ENCODE measurements at places on chromosomes 16 and 17. TPM values are rescaled to one million over a fixed set of nuclear protein-coding genes. Genes with fewer than 3 reads are reported as not detected.

The FSCN2 gene
- total RNA-seq: 7.0 TPM

The IL17C gene
- not detected for total RNA-seq

The ALOX12B gene
- total RNA-seq: not detected

The PLXDC1 gene
- 6.5 TPM for total RNA-seq

The TNP2 gene
- total RNA-seq: not detected

The CACNB1 gene
- total RNA-seq: 2.3 TPM

The MT1M gene
- 9.6 TPM for total RNA-seq

The KRT24 gene
- not detected for total RNA-seq

The ABCA10 gene
- 30.7 TPM for total RNA-seq

The ETV4 gene
- total RNA-seq: 28.7 TPM

The IRX3 gene
- total RNA-seq: 2.6 TPM

The CD300H gene
- total RNA-seq: not detected

The SUMO2 gene
- 25.2 TPM for total RNA-seq

The CEMP1 gene
- 1.3 TPM for total RNA-seq

The GAS7 gene
- 20.1 TPM for total RNA-seq

The AXIN2 gene
- total RNA-seq: 16.2 TPM

The CA7 gene
- not detected for total RNA-seq

The AMDHD2 gene
- 33.6 TPM for total RNA-seq

The ACSM2A gene
- not detected for total RNA-seq

The KRT36 gene
- not detected for total RNA-seq

The MAP2K6 gene
- 4.4 TPM for total RNA-seq

The NPIPB2 gene
- total RNA-seq: 2.3 TPM

The DPEP2NB gene
- not detected for total RNA-seq

The PRSS36 gene
- 0.52 TPM for total RNA-seq

The GP2 gene
- total RNA-seq: 12,053 TPM

The TMEM92 gene
- total RNA-seq: not detected

The TNFRSF17 gene
- total RNA-seq: not detected

The RNF157 gene
- 29.3 TPM for total RNA-seq

The C17orf75 gene
- total RNA-seq: 15.6 TPM

The MYOCD gene
- total RNA-seq: 0.52 TPM

The GABARAP gene
- total RNA-seq: 145 TPM

The OTOA gene
- total RNA-seq: 0.26 TPM

The PPM1E gene
- total RNA-seq: 0.26 TPM

The SGCA gene
- total RNA-seq: not detected

The CIAO3 gene
- total RNA-seq: 26.4 TPM

The ARL5C gene
- 0.26 TPM for total RNA-seq

Data from body of pancreas (tissue), 4 donors.